ENCODE measurements at places on chromosomes 3 and 15.

GRCh38 chr3:56930706-56931105 is 129.0 kb upstream of the ARHGEF3 start:
- DNase-seq, result no peak

- no peak for DNase-seq
Observed at GRCh38 chr15:82972990-82973389, 13.0 kb upstream of the RAMAC start.

GRCh38 chr15:73485372-73485771 is 42.4 kb downstream of the REC114 start:
- no peak for DNase-seq

- DNase-seq, result no peak
Observed at GRCh38 chr3:186459108-186459467, 85.1 kb downstream of the CRYGS start.

- DNase-seq, result no peak
Observed at GRCh38 chr3:65182682-65183081, 494.9 kb upstream of the ADAMTS9 start.

DNA sequence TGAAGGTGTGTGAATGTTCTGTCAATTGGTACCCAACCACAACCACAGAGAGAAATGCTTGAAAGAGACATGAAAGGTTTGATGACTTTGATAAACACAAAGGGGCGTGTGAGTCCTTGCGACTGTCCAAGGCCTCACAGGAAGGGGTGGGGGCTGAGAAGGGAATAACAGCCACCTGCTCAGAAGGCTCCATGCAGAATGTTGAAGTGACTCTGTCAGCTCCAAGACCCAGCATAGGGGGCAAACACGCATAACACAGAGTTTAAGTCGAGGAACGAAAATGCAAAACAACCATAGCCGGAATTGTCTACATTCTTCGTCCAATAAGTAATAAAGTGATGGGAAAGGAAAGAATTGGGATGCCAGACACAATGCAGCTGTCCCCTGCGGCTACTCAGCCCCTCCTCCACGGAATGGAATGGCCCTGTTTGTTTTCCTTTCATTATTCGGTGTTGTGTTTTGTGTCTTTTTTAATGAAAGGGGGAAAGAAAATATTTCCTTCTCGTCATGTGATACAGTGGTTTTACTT is 19.9 kb downstream of the TMEM212 start:
- DNase-seq, result peak; percentile 33

DNA sequence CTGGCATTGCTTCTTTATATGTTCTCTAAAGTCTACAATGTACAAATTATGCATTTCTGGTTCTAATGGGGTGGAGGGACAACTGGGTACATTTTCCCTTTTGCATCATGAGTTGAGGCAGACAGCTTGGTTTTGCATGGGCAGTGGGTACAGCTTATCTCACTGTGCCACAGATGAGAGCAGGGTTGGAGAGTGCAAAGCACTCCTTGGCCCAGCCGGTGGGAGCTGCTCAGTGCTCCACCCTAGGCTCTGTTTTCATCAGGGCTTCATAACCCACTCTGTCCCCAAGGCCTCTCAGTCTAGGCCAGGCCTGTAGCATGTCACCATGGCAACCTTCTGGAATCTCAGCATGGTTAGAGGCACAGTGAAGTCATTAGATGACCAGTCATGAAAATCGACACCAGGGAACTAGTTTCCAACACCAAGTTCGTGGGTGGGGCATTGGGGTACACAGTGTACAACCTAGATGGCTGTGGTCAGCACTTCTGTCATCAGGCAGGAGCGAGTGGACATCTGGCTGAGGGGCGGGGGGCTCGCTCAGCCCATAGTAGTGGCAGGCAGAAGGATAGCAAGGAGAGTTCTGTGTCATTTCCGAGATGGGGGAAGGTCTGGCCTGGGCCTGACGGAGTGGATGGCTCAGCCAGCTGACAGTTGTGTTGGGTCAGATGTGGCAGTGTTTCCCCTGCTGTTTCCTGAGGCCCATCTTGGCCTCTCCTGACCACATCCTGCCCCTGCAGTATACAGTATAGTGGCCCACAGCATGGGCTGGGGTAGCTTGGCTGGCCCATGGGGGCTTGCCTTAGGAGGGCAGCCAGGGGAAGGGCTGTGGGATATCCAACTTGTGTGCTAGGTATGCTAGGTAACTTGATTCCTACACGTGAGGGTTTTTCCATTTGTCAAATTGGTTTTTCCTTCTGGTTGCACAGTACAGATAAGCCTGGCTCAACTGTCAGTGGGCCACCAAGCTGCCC is 75.7 kb upstream of the PRR23C start:
- DNase-seq, result peak; percentile 82

GRCh38 chr3:102714567-102714966 is 279.8 kb downstream of the ZPLD1 start:
- DNase-seq, result no peak

GRCh38 chr3:58999774-59000160 is 50.1 kb downstream of the CFAP20DC start:
- peak; percentile 17 for DNase-seq

DNA sequence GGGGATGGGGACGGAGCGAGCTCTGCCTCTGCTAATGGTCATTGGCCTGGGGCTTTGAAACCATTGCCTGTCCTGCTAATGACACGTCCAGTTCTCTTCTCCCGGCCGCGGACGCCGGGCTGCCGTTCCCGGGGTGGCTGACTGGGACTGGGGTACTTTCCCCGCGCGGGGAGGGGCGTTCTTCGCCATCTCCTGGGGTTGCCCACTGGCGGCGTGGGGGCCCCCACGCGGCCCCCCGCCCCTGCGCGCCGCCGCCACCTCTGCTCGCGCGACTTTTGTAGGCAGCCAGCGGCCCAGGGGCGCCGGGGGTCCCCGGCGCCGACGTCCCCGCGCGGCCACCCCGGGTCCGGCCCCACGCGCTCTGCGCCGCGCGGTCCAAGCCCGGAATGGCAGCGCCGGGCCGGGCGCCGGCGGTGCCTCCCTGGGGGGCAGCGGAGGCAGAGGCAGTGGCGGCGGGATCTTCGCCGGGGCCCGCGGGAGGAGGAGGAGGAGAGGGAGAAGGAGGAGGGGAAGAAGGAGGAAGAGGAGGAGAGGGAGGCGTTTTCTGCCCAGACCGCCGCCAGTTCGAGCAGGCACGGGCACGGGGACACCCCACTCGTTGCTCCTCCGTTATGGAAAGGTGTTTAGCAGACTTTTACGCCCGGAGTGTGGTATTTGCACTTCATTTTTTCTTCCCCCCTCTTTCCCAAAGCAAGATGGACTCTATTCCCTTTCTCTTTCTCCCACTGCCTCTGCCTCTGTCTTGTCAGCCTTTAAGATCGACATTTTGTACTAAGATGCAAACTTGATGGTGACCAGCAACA is 2.3 kb downstream of the BBX start:
- DNase-seq, result peak; percentile 57

DNA sequence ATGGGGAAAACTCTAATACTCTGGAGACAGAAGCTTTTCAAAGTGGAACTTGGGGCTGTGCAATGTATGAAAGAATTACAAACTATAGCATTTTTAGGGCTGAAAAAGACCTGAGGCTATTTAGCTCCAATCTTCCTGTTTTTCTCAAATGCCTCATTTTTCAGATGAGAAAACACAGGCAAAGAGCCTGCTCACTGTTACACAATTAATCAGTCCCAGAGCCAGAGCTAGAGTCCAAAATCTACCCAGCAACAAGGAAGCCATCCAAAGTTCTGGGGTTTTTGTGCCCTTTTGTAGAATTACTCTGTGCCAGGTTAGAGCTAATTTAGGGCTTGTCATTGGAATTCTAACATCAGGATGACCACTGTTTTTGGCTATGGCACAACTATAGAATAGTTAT is 45.5 kb downstream of the GPR149 start:
- no peak for DNase-seq

GRCh38 chr3:128749035-128749434 is 23.1 kb downstream of the RAB7A start:
- DNase-seq, result no peak

DNA sequence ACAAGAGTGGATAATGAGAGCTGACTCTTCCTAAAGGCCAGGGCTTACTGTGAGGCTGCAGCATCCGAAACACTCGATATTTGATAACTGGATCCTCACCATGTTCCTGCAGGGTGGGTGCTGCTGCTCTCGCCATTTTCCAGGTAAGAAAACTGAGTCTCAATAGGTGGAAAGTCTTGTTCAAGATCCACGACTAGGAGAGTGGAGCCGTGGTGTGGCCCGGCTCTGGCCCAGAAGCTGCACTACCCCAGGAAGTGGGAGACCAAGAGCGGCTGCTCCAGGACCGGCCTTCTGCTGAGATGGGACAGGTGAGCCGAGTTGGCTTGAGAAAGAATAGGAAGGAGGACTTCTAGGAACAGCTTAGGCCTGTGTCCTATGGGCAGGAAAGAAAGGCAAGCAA is 121.6 kb downstream of the SMAD6 start:
- DNase-seq, result no peak

- DNase-seq, result no peak
Observed at GRCh38 chr15:29935296-29936004, 113.2 kb upstream of the TJP1 start.

- DNase-seq, result no peak
Observed at GRCh38 chr3:50202353-50203112, 2.5 kb upstream of the SLC38A3 start.

DNA sequence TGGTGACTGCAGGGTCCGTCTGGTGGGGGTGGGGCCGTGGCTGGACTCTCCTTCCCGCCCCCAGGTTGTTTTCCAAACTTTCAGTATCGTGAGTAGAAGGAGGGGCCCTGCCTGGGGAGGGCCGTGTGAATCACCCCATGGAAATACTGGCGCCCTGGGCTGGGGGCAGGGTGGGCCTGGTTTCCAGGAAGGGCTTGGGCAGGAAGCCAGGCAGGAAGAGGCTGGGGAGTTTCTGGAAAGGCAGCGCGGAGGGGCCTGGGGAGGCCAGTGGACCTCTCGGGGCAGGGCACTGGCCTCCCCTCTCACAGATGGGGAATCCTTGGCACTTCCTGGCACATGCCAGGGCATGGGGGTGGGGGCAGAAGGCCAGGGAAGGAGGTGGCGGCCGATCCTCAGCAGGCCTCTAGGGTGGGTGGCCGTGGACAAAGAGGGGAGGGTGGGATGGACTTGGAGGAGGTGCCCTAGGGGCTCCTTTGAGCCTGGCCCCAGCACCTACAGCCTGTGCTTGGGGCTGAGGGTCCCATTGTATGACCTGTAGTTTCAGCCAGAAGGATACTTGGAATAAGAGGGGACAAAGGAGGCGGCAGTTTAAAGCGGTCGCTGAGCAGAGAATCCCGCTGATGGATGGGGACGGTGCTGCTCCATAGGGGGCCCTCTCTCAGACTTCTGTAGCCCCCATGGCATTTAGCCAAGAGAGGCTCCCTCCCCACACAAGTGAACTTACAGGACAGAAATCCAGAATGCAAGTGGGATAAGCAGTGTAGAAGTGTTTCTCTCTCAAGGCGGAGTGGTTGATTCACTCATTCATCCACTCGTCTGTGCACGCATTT is 56.5 kb upstream of the GATA2 start:
- DNase-seq, result peak; percentile 74

DNA sequence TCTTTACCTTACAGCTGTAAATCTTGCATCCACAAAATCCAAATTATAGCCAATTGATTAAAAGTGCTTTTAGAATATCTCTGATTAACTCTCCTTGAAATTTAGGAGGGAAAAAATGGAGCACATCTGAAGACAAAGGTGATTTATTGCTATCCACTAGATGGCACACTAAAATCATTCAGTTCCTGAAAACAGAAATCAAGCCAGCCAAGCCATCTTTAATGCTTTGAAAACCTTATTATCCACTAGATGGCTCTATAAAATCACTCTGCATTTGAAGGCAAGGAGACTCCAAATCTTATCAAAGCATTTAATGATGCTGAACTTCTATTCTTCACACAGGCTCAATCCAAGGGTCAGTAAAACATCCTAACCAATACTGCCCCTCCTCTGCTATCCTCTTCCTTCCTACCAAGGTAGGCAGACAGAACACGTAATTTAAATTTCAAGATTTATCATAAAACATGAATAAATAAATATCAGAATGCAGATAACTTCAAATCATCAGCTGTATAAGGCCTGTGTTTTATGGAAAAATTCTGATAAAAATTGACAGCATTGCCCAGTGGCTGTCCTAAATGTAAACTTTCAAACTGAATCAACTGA is 48.4 kb downstream of the GOLIM4 start:
- DNase-seq, result peak; percentile 64

- DNase-seq, result no peak
Observed at GRCh38 chr3:169615833-169616232, 47.7 kb downstream of the MECOM start.

DNA sequence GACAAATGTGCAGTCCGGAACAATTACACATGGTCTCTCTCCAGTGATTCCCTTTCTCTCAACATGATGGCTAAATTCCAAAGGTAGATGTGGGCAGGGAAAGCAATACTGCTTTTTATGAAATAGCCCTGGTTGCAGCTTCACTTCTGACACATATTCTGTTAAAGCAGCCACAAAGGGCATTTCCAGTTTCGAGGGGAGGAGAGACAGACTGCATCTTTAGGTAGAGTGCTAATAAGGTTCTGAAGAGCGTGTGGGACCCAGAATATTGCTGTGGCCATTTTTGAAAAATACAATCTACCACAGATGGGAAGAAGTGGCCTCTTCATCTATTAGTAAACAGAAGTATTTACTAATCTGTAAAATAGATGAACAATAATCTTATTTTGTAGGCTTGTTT is 139.3 kb upstream of the PEX5L start:
- no peak for DNase-seq

DNA sequence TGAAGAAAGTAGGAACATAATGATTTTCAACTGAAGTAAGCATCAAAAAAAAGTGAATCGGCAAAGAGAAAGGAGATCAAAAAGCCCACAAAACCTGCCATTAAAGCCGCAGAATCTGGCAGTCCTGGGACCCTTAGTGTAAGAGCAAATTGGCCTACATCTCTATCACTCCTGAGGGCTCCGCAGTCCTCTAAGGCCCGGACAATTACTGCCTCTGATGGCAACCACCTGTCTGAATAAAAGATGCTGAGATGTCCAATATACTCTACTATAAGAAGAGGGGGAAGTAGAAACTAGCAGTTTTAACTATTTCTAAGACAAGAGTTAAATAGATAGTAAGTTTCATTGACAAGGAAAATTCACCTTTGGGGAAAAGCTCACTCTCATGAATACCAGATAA is 20.3 kb downstream of the WDR72 start:
- DNase-seq, result no peak

GRCh38 chr3:10354361-10355015 is 33.6 kb upstream of the SEC13 start:
- no peak for DNase-seq

DNA sequence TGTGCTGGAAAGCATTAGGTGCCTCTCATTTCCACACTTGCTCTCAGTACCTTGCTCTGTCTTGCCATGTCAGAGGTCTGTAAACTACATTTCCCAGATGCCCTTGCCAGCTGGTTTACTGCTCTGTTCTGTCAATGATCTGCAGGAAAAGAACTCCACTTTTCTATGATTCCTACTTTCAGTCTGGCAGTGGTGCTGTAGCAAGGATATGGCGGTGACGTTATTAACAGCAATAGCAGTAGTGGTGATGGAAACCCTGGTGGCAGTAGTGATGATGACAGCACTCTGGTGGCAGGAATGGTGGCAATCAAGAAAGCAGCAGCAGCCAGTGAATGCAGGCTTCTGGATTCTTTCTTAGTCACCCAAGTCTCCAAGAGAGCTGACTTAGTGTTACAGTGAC is 665.2 kb downstream of the DIPK2A start:
- DNase-seq, result no peak

GRCh38 chr15:39177561-39177960 is 403.3 kb upstream of the THBS1 start:
- DNase-seq, result no peak

GRCh38 chr3:181718987-181719911 is 7.5 kb downstream of the SOX2 start:
- no peak for DNase-seq

All from AG20443 (cell line).